NCI-H1092 (cell line): ENCODE measurements at places on chromosomes 12 and 14.

GRCh38 chr14:32083789-32084188 lies 6.7 kb downstream of the ARHGAP5 start:
- DNase-seq = no peak

DNA sequence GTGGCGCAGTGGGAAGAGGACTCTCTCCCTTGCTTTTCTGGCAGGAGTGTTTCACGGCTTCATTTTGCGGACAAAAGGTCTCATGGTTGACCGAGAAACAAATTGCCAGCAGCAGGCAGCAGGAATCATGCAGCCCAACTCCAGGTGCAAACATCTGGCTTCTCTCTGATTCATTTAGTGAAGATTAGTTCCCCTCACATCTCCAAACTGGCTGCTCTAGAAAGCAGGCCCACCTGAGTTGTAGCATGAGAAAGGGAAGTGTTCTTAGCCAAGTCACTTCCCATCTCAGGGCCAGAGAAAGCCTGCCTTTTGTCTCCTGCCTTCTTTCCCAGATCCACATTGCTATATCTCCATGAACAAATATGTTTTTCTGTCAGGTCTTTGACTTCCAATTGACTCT lies 120.8 kb upstream of the CCDC196 start:
- DNase-seq = no peak

DNA sequence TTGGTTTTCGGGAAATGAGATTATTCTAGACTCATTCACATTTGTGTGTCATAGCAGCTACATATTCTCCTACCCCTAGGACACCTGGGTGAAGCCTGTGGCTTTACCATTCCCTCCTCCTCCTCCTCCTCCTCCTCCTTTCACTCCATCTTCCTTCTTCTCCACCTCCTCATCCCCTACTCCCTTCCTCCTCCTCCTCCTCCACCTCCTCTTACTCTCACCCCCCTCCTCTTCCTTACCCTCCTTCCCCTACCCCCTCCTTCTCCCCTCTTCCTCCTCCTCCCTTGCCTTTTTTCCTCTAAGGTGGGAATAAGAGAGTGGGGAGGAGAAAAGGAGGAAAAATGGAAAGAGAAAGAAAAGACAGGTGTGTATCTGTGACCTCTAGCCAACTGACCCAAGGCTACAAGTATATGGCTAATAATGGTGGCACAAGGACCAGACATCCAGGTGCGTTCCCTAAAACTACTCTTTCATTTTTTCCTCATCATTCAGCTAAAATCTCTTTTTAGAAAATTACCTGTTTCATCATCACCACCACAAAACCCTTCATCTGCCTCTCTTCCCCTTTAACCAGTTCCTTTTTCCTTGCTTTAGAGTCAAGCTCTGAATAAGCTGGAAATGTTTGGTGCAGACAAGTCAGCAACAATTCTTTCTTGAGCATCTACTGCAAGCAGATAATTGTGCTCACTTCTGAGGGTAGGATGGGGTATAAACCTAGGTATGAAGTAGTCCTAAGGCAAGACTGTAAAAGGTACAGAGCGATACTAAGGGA lies 149.8 kb upstream of the FOXN3 start:
- no peak for DNase-seq

- DNase-seq = no peak
These were observed 97.1 kb downstream of the MYF5 start for GRCh38 chr12:80813820-80814219.
